ENCODE measurements at places on chromosomes 1 and 21.

DNA sequence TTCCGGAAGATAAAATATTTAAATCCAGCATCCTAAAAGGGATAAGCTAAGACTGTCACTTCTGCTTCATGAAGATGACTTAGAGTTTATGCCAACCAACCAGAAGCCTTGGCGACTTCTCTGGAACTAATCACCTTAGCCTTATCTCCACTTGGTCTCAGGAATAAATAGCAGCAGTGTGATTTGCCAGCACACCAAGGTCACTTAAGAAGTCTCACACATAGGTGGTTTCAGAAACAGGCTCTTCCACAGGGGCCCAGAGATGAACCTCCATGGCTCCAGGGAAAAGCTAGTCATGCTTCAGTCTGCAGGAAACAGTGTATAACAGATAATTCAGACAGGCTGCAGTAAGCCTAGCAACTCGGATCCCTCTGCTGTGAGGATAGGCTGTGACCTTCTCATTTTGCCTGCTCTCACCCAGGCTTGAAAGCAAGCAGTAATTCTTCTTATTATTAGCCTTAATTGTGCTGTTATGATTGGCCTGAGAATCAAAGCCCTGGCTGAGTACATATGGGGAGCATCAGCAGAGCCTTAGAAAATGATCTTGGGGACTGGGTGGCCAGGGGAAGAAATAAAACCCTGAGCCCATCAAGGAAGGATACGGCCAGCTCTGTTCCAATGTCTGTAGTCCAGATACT, 84.7 kb downstream of the WLS start:
- DNase-seq, result no peak

- DNase-seq, result no peak
Observed at GRCh38 chr21:37249112-37249904, 17.8 kb downstream of the VPS26C start.

GRCh38 chr1:236608930-236609726, 4.8 kb upstream of the HEATR1 start:
- no peak for DNase-seq

- no peak for DNase-seq
Observed at GRCh38 chr1:224535641-224536040, 80.5 kb upstream of the CNIH3 start.

DNA sequence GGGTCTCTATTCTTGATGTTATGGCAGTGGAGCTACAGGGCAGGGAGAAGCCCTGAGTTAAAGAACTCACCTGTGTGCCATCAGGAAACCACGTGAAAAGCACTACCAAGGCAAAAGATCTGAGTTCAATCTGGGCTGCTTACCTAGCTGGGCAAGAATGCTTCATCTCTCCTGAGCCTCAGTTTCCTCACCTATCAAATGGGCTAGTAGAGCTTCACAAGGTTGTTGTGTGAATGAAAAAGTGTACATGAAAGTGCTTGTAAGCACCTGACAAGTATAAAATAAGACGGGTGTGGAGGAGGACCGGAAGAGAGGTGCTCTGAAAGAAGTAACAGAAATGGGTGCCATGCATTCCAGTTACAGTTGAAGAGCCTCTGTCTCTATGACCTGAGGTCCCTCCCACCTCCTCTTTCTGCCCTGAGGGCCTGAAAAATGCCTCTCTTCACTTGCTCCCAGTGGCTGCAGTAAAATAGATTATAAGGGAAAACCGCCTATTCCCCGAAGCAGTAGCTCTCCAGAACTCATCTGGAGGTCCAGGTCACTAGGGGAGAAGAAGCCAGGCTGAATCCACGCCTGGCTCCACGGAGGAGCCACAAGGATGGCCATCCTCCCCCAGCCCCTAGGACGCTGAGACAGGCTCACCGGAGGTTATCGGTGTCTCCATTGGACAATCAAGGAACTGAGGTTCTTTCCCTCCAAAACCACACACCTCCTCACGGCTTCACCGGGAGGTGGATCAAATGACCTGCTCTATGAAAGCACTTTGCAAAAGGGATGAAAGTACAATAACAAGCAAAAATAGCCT, 1.4 kb downstream of the GPR161 start:
- no peak for DNase-seq

DNA sequence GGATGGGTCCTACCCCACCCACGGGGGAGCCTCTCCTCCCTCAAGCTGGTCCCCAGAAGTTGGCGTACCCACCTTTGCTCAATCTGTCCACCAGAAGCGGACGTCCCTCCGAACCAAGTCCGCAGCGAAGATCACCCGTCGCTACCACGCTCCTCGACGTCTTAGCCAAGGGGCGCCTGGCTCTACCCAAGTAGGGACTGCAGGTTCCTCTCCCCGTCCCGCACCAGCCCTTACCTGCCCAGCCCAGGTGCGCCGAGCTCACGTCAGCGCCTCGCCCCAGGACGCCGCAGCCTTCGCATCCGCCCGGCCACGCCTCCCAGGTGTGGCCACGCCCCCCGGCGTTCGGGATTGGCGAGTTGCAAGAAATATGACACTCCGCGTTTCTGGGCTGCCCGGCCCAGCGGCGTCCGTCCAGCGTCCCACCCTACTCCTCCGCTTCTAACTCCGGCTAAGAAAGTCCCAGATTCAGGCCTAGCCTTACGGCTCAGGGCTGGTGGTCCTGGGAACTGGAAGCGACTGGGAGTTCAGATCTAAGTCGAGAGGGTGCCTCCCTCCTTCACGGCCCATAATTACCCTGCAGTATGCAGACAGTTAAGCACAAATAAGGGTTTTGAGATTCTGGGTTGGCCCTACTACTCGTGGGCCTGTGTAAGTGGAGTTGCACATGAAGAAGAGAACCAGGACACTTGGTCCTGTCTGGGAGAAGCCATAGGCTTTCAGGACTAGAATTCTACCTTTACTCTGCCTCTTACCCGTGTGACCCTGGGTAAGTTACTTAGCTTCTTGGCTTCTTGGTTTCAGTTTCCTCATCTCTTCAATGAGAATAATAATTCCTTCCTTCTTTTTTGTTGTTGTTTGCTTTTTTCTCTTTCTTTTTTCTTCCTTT, at the start of gene IRF6:
Gene IRF6, minus strand, starts transcription at position 268 of the 886 bp plus-strand sequence. CDS start 4,729 bp downstream, outside the sequence.
- DNase-seq, result peak; percentile 76

GRCh38 chr1:165403835-165404482, 41.0 kb downstream of the RXRG start:
- no peak for DNase-seq

GRCh38 chr1:39979654-39980053, 24.7 kb downstream of the MFSD2A start:
- DNase-seq, result no peak

GRCh38 chr1:98910827-98911226, 93.8 kb downstream of the PLPPR5 start:
- DNase-seq, result no peak

DNA sequence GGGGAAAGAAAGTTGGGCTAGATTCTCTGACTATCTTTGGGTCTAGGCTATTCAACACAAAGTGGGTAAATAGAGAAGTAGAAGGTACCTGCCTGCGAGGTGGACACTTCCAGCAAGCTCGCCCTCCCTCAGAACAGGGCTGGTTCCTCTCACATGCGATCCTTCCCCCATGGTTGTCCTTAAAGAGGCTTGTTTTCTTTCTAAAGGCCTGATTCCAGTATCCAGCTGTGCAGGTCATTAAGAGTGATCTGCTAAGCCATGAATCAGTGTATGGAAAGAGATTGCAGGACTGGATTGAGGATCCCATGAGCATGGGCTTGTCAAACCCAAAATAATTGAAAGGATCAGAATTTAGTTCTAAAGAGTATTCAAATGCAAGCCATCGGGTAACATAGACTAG, 189.0 kb downstream of the URB2 start:
- DNase-seq, result no peak

DNA sequence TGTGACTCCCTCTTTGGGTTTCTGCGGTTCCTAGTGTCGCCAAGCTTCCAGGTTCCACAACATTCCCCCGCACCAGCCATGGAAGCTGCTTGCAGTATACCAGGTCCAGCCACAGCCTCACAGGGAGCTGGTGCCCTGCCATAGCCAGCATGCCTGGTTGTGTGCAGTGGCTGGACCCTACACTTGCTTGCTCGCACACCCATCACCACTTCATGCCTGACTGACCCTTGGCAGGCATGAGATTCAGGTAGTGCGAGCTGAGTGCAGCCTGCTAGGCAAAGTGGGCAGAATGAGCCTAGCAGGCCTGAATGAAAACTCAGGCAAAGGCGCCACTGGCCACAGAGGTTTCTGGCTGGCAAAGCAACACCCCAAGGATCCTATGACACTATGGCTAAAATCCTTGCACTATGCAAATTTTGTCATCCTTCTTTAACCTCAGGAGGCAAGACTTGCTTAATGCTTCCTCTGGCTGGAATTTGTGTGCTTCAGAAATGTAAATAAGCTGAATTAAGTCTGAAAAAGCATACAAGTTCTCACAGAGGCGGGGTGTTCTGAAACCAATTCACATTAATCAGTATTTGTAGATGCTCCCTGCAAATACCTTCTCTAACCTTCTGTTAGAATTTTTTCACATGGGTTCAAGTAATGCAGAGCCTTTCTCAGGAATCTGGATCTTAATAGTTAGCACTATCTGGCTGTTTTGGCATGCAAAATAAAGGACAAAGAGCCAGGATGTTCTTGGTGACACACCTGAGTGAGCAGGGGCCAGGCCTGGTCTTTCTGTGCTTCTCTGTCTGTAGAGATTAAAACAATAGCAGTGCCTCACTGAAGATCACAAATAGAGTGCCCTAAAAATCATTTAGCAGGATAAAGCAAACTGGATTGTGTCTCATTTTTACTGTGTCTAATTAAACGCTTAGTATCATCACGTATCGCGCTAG, 256.9 kb downstream of the GPATCH2 start:
- DNase-seq, result no peak

GRCh38 chr21:35622612-35623011, 437.7 kb downstream of the SETD4 start:
- no peak for DNase-seq

GRCh38 chr21:45989355-45990048, 7.9 kb downstream of the COL6A1 start:
- no peak for DNase-seq

GRCh38 chr21:35057428-35057827, 8.3 kb upstream of the RUNX1 start:
- DNase-seq, result no peak

- DNase-seq, result no peak
Observed at GRCh38 chr1:12477936-12478611, 139.9 kb downstream of the DHRS3 start.

DNA sequence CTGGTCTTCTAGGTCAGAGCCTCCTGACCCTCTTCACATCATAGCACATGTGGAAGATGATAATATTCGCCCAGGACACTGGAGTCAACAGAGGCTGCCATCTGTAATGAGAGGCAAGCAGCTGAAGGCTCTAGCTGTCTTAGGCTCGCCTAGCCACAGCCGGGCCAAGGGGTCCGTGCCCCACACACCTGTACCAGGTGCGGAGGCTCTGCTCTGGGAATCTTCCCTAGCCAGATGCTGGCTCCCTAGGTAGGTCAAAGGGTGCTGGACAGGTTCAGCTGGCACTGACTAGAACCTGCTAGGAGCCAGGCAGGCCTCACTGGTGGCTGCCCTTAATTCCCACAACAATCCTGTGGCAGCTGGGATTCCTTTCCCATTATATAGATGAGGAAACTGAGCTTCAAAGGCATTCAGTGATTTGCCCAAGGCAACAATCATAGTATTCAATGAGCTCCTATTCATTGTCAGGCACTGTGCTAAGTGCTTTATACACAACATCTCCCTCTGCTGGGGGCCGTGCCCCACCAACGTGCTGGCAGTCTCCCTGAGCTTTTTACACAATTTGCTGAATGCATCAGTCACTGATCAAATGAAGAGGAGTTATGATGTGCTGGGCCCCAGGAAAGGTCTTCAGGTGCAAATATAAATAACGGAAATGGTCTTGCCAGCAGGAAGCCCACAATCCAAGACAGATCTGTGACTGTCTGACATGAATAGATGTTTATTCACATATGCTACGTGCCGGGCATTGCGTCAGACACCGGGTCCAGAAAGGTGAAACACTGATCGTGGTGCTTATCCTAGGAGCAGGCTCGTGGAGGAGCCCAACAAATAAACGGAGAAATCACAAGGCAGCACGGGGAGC, 58.0 kb downstream of the DDX20 start:
- DNase-seq, result no peak

GRCh38 chr1:164611754-164612642, 53.0 kb downstream of the PBX1 start:
- no peak for DNase-seq

DNA sequence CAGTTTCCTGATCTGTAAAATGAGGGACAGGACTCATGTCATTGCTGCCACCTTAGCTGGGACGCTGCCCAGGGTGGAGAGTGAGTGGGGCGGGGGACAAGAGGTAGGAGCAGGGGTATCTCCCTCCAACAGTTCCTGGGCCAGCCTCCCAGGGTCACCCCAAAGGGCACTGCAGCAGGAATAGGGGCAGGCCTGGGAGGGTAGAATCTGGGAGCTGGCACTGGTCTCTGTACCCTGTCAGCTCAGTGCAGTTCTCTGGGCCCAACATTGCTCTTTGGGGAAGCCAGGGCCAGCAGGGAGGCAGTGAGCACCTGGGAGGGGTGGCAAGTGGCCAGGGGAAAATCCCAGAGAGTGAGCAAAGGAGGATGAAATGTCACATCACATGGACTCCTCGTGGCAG, 55.8 kb downstream of the ELK4 start:
- DNase-seq, result no peak

- no peak for DNase-seq
Observed at GRCh38 chr1:190477762-190478148, at the start of gene BRINP3. TSS of gene BRINP3 (minus strand) at chr1:190477864.

DNA sequence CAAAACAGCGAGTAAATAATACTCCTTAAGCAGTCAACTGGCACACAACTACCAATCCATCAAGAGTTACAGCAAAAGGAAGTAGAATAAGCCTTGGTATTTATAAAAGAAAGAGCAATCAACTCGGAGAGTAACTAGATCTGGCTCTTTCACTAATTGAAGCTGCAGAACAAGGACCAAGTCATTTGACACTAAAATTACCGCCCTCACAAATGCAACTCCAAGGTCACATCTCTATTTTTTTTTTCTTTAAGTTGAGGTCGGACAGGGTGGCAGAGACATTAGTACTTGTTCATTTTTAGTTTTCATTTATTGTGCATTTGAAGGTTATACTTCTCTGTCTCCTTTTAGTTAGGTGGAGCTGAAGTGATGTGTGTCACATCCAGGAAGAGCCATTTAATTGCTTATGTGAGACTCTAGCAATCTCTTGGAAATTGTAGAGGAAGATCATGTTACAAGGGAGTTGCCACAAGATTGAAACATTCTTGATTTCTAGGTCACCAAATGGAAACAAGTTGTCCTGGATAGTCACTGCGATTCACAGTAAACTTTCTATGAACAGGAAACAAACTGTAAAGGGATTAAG, 138.1 kb upstream of the ADAMTS5 start:
- DNase-seq, result no peak

- DNase-seq, result no peak
Observed at GRCh38 chr1:193070942-193071341, 11.5 kb downstream of the RO60 start.

GRCh38 chr1:211643324-211644212, 31.9 kb downstream of the NEK2 start:
- DNase-seq, result no peak
